ENCODE measurements at places on chromosomes 5 and 9.

DNA sequence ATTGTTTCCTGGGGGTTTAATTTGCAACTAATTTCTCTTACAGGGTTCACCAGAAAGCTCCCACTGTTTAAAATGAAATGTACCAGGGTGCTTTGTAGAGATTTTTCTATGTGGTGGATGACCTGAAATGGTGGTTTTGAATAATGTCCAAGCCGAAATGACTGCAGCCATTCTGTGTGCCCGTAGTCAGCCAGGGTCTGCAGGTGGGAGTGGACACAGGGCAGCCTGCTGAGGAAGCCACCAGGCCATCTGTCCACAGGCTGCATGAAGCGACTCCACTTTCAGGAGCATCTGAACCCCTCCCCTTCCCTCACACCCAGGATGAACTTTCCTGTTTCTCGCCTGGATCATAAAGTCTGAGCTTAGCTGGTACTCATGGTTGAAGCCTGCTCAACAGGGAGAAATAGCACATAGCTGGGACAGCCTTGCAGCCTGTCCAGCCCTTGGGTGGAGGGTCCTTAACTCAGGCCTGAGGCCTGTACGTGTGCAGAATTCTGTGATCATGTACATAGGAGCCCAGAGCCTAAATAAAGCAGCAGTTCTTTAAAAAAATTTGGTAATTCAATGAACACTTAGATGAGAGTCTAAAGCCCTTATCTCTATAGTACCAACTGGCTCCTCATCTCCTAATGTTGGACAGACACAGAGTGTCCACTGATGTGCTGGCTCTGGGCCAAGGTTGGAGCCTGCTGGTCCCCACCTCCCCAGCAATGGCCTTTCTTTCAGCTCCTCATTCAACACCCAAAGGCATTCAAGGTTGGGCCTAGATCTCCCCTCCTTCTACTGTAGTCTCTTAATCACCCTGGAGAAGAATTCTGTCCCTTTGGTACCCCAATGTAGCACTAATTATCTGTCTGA lies 72.8 kb downstream of the SHB start:
- peaks cover 5% of the 10 kb centered on the region for H3K27me3 ChIP-seq
- H3K4me1 ChIP-seq, result peaks cover 15% of the 10 kb centered on the region
- no peak overlapping the region for H3K4me3 ChIP-seq
- H3K36me3 ChIP-seq, result no peaks in the 10 kb centered on the region
- H3K27ac ChIP-seq, result no peak overlapping the region
- DNase-seq, result no peak

GRCh38 chr5:171371326-171371725 lies 16.3 kb upstream of the NPM1 start:
- peaks cover 19% of the 10 kb centered on the region for H3K27me3 ChIP-seq
- no peaks in the 10 kb centered on the region for H3K36me3 ChIP-seq
- DNase-seq, result no peak
- H3K27ac ChIP-seq, result no peak overlapping the region
- H3K4me3 ChIP-seq, result no peak overlapping the region

DNA sequence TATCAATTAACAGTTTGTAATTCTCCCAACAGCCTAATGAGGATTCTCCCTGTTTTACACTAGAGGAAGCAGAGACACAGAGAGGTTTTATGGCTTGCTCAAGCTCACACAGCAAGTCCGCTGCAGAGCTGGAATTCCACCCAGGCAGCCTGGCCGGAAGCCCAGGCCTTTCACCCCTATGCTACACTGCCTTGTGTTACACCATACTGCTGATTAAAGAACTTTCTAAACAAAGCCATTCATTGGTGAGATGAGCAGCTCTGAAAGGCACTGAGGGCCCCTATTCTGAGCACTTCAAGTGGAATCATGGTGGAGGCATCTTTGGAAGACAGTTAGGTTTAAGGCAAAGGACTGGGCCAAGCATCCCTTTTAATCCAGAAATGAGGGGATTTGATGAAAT lies 14.7 kb upstream of the LARP1 start:
- H3K27ac ChIP-seq, result no peak overlapping the region
- H3K4me3 ChIP-seq, result no peak overlapping the region
- H3K36me3 ChIP-seq, result no peaks in the 10 kb centered on the region
- H3K4me1 ChIP-seq, result no peaks in the 10 kb centered on the region
- no peak for DNase-seq

DNA sequence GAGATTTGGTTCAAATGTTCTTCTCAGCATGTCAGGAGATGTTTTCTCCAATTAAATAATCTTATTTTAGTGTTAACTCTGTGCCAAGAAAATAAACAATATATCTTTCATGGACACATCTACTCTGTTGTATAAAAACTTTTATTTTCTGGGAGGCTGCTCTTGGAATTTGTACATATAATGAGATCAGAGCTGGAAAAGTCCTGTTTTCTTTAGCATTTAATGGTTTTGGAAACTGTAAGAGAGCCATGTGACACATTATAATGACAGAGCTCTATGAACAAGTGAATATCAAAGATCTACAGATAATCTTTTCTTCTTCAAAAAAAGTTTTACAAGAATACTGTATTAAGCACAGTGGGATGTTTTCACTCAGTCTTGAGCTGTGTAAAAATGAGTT lies 48.8 kb downstream of the FOXD1 start:
- peaks cover 14% of the 10 kb centered on the region for H3K27me3 ChIP-seq
- H3K4me1 ChIP-seq, result no peaks in the 10 kb centered on the region
- H3K36me3 ChIP-seq, result no peaks in the 10 kb centered on the region
- H3K4me3 ChIP-seq, result no peak overlapping the region
- H3K27ac ChIP-seq, result no peak overlapping the region

- no peak overlapping the region for H3K27ac ChIP-seq
- H3K27me3 ChIP-seq, result no peaks in the 10 kb centered on the region
- DNase-seq, result no peak
- no peak overlapping the region for H3K4me3 ChIP-seq
These were observed 50.9 kb downstream of the OSTF1 start for GRCh38 chr9:75139201-75139600.

DNA sequence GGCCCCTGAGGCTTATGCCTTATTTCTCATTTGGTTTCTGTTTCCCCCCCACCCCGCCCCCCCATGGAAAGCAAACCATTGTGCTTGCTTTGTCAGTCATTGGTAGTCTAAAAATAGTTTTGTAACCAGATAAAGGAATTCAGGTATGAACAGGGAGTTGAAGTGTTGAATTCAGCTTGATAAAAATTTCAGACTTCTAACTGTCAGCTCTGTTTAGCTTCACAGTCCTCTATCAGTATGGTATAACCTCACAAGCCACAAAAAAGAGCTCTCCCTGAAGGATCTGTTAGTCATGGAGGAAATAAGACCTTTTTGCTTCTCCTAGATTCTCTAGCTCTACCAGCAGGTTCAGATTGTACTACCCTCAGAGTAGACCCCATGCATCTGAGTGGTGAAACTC lies 378.1 kb downstream of the TMEM38B start:
- peaks cover 5% of the 10 kb centered on the region for H3K27me3 ChIP-seq
- no peak overlapping the region for H3K27ac ChIP-seq

DNA sequence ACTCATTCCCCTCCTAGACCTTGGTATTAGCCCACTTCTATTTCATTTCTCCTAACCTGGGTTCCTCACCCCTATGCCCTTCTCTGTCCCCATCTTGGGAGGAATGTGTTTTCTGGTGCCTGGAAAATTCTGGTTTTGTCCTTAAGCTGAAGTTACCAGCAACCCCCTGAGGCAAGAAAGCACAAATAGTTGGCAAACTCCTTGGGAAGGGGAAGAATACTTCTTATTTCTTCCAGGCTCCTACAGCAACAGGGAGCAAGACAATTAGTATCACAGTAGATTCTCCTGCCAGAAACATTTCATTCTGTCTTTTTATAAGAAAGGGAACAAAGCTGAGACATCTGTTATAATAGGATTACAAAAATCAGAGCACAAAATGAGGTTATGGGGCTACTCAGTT lies 142.5 kb downstream of the SNCAIP start:
- H3K36me3 ChIP-seq, result no peaks in the 10 kb centered on the region
- H3K27ac ChIP-seq, result no peak overlapping the region
- no peak for DNase-seq
- H3K27me3 ChIP-seq, result no peaks in the 10 kb centered on the region
- H3K4me1 ChIP-seq, result no peaks in the 10 kb centered on the region
- H3K4me3 ChIP-seq, result no peak overlapping the region

- no peaks in the 10 kb centered on the region for H3K36me3 ChIP-seq
- no peak overlapping the region for H3K4me3 ChIP-seq
- no peaks in the 10 kb centered on the region for H3K4me1 ChIP-seq
- H3K27ac ChIP-seq, result no peak overlapping the region
- no peak for DNase-seq
These were observed 128.1 kb downstream of the FBXO38 start for GRCh38 chr5:148511810-148512347.

DNA sequence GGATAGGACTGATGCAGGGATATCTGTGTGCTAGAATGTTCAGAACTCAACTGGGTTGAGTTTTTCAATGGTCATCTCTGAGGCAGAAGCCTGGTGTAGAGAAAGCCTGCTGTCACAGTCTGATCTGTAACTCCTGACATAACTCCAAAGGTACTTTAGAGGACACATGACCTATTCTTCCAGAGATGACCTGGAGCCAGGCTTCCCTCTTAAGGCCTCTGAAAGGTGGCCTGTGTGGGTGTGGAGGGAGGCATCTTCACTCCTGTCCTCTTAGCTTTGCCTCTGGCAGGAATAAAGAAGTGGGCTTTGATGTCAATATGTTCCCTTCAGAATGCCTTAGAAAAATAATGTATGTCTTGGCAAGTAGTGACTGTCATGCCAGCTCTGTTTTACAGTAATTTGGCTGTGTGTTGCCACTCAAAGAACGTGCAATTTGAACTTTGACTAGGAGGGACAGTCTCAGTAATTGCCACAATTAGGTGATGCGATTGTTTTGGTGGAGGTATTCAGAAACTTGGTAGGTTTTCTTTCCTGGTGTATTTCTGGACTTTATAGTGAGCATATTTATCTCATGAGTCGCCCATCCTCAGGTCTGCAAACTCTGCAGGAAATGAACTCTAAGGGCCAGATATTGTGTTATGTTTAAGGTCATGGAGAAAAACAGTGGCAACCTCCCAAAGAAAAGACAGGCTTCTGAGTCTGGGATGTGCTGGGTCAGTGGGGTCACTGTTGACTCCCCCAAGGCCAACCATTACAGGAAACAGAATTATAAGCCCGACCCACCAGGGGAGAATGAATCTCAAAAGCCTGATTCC lies 3.2 kb upstream of the C5orf63 start:
- peaks cover 4% of the 10 kb centered on the region for H3K27me3 ChIP-seq
- H3K36me3 ChIP-seq, result no peaks in the 10 kb centered on the region
- H3K4me1 ChIP-seq, result peaks cover 10% of the 10 kb centered on the region
- no peak overlapping the region for H3K27ac ChIP-seq
- DNase-seq, result no peak

- no peaks in the 10 kb centered on the region for H3K27me3 ChIP-seq
- H3K27ac ChIP-seq, result peak overlapping the region; percentile 81
- no peaks in the 10 kb centered on the region for H3K36me3 ChIP-seq
- DNase-seq, result peak; percentile 73
- peak overlapping the region; percentile 78 for H3K4me3 ChIP-seq
These were observed 493 bp downstream of the PRXL2C start for GRCh38 chr9:96654450-96655197.

- H3K27ac ChIP-seq, result no peak overlapping the region
- DNase-seq, result no peak
- no peak overlapping the region for H3K4me3 ChIP-seq
- H3K4me1 ChIP-seq, result no peaks in the 10 kb centered on the region
- no peaks in the 10 kb centered on the region for H3K27me3 ChIP-seq
These were observed 16.3 kb upstream of the SLC12A7 start for GRCh38 chr5:1127959-1128785.

DNA sequence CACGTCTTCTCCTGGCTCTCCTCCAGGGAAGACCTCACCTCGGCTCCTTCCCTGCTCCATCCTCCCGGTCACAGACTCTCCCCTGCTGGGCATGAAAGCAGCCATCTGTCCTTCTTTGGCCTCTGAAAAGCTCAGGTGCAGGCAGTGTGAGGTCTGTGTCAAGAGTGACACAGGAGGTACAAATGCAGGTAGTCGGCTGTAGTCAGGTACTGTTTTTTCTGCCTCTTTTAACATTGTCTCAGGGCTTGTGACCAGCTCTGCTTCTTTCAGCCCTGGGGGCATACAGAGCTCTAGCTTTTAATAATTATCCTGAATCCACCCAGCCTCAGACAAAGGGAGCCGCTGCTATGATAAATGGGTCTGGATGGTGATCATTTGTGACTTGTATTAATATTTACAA lies 46.4 kb downstream of the C5orf15 start:
- no peak overlapping the region for H3K4me3 ChIP-seq
- H3K4me1 ChIP-seq, result peaks cover 41% of the 10 kb centered on the region
- H3K27me3 ChIP-seq, result no peaks in the 10 kb centered on the region
- no peaks in the 10 kb centered on the region for H3K36me3 ChIP-seq

DNA sequence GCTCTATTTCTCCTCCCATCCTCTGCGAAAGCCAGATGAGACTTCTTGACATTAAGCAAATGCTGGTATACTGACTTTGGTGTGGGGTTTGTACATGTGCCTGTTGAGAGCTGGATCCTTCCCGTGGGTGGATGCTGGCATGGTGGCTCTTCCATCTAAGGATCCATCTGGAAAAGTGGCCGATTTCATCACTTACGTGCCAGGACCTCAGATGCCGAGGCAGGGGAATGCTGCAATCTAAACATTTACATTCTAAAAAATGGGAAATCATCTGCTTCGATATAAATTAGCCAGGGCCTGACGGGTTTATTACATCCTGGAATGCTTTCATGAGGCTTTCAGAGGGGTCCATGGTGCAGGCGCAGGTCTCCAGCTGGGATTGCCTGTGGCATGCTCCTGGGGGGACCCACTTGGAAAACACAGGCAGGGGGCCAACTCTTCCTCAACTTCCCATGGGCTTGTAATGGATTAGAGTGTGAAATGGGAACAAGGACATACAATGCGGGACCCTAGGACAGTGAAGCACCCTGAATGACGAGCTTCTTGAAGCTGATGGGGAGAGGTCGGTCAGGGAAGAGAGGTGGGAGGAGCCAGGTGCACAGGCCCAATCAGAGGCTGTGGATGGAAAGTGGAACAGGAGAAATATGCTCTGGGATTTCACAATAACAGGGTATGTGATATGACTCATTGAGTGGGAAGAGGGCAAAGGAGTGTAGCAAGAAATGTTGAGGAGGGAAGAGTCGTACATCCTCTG lies 105.5 kb upstream of the PITX1 start:
- H3K4me1 ChIP-seq, result no peaks in the 10 kb centered on the region
- no peak overlapping the region for H3K27ac ChIP-seq
- peaks cover 6% of the 10 kb centered on the region for H3K27me3 ChIP-seq

- H3K4me3 ChIP-seq, result no peak overlapping the region
- no peaks in the 10 kb centered on the region for H3K36me3 ChIP-seq
- H3K4me1 ChIP-seq, result no peaks in the 10 kb centered on the region
- H3K27ac ChIP-seq, result no peak overlapping the region
These were observed 240.5 kb downstream of the HSPA4 start for GRCh38 chr5:133292300-133292699.

Data from activated naive CD8-positive, alpha-beta T cell treated with anti-CD3 and anti-CD28 coated beads for 36 hours (primary cell).